Head of caudate nucleus (tissue), 42 donors: ENCODE measurements at places on chromosomes 13 and 19.

- DNase-seq: peak; percentile 77
Observed at GRCh38 chr13:42969565-42970172, 22.4 kb downstream of the EPSTI1 start.

GRCh38 chr19:29965492-29965891 lies 23.5 kb downstream of the URI1 start:
- DNase-seq: no peak

- DNase-seq: no peak
Observed at GRCh38 chr13:33116321-33117010, 100.2 kb downstream of the KL start.

- DNase-seq: peak; percentile 84
Observed at GRCh38 chr19:54439174-54439851, 9.7 kb upstream of the LENG8 start.

DNA sequence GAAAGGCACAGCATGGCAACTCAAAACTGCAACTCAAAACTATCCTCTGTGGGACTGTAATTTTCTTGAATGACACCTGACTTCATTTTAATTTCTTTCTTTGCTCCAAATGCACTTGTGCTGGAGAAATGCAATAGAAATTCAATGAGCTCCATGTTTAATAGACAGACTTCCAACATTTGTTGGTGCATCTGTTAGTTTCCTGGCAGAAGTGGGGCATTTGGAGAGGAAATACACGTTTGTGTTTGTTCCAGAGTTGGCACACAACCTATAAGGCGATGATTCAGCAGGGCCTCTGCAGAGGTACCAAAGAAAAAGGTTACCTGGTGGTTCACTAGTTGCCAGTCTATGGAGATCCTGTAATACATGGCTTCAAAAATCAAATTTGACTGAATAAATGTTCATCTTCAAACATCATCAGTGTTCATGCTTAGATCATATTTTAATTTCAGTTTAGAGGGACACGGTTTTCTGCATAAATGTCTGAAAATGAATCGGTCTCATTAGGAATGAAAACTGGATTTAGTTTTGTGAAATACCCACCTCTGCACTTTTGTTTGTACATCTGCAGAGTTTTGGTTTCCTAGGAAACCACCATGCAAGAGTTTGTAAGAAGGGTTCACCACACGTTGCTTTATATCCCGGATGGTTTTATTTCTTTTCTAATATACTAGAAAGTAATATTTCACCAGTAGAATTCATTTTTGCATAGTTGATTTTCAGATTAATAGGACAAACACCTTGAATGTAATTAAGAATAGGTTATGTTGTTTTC lies 21.8 kb upstream of the OBI1 start:
- DNase-seq: no peak

GRCh38 chr13:103614761-103615160 lies 548.5 kb upstream of the SLC10A2 start:
- no peak for DNase-seq

DNA sequence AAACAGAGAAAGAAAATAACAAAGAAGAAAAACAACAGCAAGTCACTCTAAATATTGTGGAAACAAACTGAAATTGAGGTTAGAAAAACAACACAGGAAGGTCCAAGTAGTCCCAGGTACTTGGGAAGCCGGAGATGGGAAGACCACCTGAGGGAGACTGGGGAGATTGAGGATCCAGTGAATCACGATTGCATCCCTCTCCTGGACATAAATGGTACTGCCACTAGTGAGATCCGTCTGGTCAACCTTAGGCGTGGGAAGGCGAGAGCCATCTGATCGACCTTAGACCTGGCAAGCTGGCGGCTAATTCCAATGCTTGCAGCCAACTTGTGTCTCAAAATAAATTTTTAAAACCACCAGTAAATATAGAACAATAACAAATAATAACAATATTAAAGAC lies 81.9 kb downstream of the ZNF726 start:
- no peak for DNase-seq

- peak; percentile 29 for DNase-seq
Observed at GRCh38 chr19:406135-406781, 2.7 kb downstream of the C2CD4C start.

- DNase-seq: no peak
Observed at GRCh38 chr19:896999-897398, 3.7 kb downstream of the RNU6-9 start.

- no peak for DNase-seq
Observed at GRCh38 chr13:110225609-110226574, 81.1 kb downstream of the COL4A1 start.

GRCh38 chr19:8441725-8442544 lies 2.8 kb upstream of the HNRNPM start:
- DNase-seq: no peak

GRCh38 chr13:112068540-112069060 lies 1.7 kb downstream of the SOX1 start:
- DNase-seq: no peak

- DNase-seq: no peak
Observed at GRCh38 chr19:45529420-45529785, 22.1 kb downstream of the VASP start.

GRCh38 chr13:77291774-77292173 lies 35.1 kb downstream of the MYCBP2 start:
- DNase-seq: no peak

DNA sequence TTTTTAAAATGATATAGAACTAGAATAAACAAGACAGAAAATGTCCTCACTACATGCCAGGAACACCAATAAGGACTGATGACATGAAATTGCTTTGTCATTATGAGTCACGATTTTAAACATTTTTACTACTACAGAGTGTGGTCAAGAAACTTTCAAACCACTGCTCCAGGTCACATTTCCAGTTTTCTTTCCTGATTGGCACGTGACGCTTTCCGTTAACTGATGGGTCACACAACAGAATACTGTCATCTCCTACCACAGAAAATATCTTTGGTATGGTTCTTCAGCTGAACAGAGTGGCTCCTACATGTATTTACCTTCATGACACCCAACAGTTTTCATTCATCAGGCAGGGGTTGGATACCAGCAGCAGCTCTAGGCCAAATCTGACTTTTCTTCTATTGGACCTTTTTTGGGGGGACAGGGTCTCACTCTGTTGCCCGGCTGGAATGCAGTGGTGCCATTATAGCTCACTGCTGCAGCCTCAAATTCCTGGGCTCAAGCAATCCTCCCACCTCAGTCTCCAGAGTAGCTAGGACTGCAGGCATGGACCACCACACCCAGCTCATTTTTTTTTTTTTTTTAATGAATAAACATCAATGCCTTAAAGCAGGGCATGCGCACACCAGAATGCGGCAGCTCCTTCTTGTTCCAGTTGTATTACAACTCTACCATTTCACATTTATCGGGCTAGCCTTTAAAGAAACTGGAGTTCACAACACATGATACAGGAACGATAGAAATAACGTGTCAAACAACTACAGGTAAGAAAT lies 147.4 kb downstream of the RNF17 start:
- no peak for DNase-seq

GRCh38 chr13:113748101-113748861 lies 10.7 kb upstream of the TMEM255B start:
- DNase-seq: no peak

- DNase-seq: no peak
Observed at GRCh38 chr19:9709305-9709704, 34.4 kb upstream of the ZNF562 start.

DNA sequence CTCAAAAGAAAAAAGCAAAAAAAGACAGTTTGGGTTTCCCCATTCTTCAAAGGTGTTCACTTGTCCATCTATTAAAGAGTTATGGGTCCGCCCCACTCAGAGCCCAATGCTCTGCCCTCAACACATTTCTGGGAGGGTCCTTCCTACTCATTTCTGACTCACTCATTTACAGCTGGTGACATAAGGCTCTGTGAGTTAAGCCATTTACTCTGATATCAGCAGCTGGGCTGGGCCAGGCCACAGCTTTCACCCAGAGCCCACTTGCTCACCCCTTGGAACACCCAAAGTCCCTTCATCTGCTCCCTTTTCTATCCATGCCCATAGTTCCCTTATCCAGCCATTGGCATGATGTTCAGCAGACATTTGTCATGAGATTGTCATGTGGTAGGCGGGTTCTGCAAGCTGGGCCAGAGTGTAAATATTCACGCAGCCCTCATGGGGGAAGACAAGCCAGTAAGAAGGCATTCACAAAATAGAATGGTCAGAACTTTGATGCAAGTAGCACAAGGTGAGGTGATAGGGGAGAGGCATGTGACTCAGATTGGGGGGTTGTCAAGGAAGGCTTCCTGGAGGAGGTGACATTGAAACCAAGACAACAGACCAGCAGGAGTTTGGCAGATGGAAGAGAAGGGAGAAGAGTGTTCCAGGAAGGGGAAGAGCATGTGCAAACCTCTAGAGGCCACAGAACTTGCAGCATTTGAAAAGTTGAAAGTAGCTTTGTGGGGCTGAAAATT lies 5.9 kb downstream of the MAST1 start:
- no peak for DNase-seq

GRCh38 chr13:98707281-98707999 lies 45.0 kb downstream of the SLC15A1 start:
- DNase-seq: no peak

DNA sequence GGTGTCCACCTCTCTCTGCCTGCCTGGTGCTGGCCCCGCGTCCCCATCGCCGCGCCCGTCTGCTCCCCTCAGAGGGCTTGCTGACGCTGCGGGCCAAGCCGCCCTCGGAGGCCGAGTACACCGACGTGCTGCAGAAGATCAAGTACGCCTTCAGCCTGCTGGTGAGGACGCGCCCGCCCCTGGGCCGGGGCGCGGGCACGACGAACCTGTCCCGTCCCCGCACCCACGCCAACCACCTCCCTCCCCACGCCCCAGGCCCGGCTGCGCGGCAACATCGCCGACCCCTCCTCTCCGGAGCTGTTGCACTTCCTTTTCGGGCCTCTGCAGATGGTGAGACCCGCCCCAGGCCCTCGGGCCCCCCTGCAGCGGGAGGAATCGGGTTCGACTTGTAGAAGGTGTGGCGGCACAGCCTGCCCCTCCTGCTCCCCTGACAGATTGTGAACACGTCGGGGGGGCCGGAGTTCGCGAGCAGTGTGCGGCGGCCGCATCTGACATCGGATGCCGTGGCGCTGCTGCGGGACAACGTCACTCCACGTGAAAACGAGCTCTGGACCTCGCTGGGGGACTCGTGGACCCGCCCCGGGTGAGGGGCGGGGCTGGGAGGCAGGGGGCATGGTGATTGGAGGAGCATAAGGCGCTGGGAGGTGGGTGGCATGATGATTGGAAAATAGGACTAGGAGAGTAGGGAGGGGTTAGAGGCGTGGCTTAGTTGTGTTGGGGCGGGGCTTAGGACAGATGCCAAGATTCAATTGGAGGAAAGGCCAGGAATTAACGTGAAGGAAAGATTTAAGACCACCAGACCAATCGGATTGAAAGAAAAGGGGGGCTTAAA lies 6.6 kb downstream of the EPS8L1 start:
- DNase-seq: no peak

- no peak for DNase-seq
Observed at GRCh38 chr19:12792853-12793289, 1.6 kb downstream of the JUNB start.

GRCh38 chr13:25727810-25728209 lies 324.0 kb downstream of the SHISA2 start:
- DNase-seq: no peak

GRCh38 chr19:38303517-38304351 lies at the start of gene C19orf33:
C19orf33 (plus strand) TSS chr19:38304251; CDS start chr19:38304262, 11 bp downstream.
- no peak for DNase-seq

GRCh38 chr19:28934631-28935030 lies 278.3 kb downstream of the UQCRFS1 start:
- no peak for DNase-seq

DNA sequence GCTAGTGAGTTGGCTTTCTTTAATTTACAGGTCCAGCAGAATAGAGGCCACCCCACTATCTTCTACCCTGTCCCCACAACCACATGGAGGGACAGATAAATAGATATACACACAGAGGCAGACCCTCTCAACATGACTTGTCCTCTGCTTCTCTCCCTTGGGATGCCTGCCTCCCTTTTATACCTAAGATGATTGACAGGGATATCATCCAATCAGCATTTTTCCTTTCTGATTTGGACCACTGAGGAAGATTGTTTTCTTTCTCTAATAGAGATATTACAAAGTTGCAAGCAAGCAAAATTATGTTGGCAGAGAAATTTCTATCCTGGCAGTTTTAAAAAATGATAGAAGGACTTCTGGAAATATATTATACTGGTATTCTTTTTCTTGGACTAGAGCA lies 35.8 kb downstream of the STOML3 start:
- no peak for DNase-seq

DNA sequence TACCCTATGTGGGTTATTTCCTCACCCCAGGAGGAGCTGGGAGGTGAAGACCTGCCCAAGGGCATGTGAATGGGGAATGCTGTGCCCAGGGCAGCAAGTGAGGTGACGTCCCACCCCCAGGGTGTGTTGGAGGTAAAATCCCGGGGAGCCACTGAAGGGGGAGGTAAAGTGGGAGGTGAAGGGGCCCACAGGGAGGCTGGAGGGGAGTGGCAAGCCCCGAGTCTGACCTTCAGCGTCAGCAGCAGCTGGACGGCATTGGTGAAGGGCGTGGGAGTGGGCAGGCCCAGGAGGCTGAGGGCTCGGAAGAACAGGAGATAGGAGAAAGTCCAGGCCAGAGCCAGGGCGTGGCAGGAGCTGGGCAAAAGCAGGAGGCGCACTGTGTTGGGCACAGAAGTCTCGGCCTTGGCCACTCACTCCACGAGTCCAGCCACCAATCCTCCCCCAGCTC lies 2.4 kb downstream of the MBOAT7 start:
- DNase-seq: no peak
